ENCODE measurements at places on chromosomes 12 and 14.

DNA sequence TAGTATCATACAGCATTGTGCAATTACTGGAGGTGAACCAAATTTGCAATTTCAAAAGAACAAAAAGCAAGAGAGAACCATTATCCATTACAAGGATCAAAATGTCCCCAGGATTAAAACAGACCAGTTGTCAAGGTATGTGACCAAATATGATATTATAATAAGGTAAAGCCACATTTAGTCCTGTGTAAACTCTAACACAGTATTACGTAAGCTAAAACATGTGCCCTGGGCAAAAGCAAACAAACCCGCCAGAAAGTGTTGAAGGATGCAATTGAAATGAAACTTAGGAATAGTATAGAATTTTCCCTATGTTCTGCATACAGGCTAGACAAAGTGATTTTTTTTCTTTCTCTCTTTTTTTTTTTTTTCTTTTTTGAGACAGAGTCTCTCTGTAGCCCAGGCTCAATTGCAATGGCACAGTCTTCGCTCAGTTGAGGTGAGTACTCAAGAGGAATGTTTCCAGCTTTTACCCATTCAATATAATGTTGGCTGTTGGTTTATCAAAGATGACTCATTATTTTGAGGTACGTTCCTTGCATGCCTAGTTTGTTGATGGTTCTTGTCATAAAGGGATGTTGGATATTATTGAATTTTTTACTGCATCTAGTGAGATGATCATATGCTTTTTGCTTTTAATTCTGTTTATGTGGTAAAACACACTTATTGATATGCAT is 137.1 kb upstream of the FOXG1 start:
- no peak for DNase-seq

DNA sequence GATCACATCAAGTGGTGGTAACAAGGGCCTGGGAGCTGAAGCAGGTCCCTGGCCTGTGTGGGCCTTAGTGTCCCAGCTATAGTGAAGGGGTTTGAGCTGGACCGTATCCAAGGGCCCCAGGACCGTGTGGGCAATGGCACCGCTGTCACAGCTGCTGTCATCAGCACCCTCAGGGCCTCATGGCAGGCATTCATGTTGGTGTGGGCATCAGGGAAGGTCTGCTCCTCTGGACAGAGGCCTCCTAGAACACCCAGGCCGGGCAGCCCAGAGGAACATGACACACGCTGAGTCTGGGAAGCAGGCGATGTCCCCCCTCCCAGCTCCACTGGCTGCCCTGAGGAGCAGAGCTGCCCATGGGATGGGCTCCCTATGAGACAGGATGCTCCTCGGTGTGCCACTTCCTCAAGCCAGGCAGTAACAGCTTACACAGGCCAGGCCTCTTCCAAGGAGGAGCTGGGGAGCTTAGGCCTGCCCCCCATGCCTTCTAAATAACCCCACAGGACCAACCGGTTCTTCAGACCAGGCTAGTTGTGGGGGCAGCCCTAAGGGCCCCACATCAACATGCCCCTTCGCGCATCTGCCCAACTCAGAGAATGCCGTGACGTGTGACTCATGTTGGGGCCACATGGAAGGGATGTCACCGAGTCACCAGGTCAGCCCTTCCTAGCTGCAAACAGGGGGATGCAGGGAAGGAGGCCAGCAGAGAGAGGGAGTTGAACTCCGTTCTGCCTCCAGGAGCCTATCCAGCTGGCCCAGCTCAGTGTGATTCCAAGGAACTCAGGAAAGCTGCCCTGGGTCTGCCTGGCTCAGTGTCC is 80.4 kb downstream of the PITPNM2 start:
- DNase-seq = no peak

DNA sequence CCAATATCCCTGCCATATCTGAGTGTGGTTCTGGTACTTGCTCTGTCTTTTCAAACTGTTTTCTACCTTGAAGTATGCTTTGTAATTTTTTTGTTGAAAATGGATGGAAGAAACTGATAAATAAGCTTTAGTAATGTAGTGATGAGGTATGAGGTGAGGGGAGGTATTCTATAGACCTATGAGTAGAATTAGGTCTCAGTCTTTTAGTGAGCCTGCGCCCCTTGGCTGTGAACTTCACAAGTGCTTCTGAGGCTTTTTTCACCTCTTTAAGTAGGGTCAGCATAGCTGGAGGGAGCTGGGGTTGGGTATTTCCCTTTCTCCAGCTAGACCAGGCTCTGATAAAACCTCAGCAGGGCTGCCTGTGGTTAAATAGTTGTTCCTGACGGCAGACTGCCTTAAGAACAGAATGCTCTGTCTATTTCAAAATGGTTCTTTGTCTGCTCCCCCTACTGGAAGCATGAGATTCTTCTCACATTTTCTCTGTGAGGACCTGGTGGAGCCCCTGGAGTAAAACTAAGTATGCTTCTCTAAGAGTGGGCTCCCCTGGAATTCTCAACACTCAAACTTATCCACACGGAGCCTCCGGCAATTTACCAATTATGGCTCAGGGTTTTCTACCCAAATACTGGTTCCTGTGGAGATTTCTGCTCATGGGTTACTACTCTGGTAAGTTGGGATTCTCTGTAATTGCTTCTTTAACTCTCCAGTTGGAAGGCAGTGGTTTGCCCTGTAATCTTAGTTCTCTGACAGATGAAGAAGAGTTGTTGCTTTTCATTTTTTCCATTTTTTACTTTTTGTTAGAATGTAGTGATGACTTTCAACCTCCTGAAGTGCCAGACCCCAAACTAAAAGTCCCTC is 13.1 kb downstream of the KRT5 start:
- peak; percentile 65 for DNase-seq

GRCh38 chr14:56759094-56759493 is 51.2 kb downstream of the OTX2 start:
- no peak for DNase-seq

DNA sequence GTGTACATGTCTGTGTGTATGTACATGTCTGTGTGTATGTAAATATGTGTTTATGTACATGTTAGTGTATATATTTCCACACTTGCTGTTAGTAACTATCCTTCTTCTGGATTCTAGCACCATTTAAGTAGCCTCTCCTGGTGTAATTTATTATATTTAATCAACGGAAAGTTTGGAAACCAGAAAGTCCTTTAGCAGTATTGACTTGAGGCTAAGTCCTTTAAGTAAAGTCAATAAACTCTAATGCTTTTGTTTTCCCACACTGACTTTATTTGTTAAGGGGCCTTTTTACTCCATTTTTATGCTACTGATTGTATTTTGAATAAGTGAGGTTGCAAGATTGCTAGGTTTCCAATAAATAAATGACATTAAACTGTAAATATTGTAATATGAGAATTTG is 876.4 kb upstream of the SEL1L start:
- no peak for DNase-seq

DNA sequence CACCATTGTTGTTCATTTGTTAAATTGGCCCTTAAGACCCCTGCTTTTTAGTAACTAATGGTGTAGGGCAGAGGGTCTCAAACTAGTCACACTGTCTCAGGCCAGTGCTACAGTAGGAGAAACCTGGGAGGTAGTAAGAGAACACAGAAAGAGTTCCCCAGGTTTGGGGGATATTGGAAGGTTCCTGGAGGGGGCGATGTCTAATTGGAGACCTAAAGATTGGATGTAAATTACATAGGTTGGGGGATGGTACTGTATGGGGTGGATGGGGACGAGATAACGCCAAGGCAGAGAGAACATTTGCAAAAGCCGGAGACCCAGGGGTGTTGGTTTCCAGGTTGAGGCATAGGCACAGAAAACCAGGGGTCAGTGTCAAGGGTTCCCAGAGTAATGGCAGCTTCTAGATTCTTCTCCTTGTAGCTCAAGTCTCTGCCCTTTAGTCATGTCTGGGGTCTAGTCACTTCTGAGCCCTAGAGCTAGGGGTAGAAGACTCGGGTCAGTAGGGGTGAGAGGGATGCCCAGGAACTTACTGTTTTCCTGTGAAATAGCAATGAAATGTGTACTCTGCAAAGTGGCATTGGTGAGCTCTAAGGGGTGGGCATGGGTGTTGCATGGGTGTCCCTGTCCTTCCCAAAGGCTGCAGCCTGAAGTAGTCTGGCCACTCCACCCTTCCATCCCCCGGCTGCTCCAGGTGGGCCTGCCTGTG is 21.8 kb downstream of the PLEKHG3 start:
- DNase-seq = no peak

GRCh38 chr14:71478542-71478941 is 453.7 kb upstream of the RGS6 start:
- DNase-seq = no peak

GRCh38 chr14:82855912-82856391 is 1322.3 kb upstream of the SEL1L start:
- no peak for DNase-seq

DNA sequence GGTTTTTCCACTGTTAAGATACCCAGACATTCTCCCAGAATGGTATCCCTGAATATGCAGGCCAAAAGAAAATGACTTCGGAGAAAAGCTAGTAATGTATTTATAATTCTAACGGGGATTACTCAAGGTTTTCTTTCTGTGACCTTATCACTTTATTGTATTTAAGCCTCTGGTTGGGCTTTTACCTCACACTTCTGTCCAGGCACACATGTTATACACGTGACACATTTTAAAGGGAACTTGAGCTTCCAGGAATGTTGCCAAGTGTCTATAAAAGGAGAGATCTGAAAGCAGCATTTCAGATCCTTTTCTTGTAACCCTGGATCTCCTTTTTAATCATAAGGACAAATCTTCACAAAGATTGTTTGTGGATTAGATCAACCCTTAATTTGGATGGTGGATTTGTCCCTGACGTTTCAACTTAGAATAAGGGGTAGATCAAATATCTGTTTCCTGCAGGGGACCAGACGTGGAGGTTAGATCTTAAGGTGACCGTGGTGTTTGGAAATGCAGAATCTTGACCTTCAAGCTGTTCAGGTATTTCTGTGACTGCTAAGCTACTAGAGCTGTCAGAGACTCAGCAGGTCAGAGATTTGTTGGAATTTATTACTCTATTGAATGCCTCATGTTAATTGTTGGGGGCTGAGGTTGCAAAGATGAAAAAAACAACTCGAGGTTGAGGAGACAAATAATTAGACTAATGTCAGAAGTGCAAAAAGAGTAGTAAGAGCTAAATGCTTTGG is 1.5 kb downstream of the CIPC start:
- DNase-seq = no peak

DNA sequence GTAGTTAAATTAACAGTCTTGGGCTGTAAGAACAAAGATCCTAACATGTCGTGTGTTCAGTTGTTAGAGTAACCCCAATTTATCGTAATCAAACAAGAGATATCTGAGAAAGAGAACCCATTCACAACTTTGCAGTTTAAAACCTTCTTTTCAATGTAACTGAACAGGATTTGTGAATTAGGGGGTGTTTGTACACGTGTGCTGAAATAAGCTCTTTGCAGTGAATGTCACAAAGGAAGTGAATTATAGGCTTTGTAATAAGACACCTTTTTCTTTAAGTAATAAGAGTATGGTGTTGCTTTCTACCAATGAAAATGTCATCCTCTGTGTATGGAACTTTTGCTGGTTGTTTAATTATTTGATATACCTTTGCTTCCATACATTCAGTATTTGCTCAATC is 114.0 kb downstream of the ALX1 start:
- DNase-seq = no peak

DNA sequence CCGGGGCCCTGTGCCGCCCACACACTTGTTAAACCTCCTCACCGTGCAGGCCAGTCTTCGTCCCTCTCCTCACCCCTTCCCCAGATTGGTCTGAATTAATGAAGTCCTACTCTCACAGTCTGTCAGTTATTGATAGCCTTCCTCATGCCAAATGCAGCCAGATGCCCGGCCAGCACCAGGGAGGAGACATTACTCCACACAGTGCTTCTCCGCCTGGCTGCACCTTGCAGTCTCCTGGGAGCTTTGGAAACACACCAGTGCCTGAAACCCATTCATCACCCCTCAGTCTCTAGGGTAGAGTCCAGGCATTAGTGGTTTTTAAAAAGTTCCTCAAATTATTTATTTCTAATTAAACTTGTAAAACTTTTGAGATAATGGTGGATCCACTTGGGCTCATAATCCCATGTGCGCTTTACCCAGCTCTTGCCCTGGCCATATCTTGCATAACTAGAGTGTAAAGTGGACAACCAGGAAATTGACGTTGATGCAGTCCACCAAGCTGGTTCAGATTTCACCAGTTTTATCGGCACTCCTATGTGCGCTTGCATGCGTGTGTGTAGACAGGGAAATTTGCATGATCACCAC is 38.2 kb upstream of the TSPAN9 start:
- DNase-seq = no peak

DNA sequence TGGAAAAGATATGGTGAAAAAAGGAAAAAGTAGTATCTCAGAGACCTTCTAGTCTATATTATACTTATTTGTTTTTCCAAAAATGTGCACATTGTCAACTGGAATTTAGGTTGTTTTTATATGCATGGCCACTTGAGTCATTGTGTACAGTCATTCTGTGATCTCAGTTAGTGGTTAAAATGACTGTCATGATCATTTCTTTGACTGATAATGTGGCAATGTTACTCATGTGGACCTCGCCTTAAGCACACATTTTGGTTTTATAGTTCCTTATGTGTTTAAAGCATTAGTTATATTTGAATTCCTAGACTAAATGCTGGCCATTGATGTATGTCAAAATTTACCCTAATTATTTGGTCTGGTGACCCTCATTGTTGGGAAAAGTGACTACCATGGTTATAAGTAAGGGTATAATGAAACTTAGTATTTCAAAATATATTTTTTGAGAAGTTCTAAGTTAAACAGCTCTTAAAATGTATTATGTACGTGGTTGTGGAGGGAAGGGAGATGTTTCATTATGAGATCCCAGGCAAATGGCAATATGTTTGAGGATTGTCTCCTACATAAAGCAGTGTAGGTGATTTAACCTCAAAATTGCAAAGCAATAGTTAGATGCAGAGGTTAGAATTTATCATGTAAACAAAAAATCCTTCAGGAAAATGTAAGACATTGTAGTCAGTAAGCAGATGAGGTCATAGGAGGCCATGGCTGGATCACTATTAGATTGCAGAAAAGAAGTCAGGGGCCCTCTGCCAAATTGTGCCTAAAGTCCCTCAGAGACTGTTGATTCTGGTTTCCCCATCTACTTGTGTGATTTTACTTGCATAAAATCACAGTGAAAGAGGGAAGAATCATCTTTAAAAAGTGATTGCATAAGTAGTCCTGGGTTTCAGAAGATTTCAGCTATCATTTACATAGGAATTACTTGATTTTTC is 17.5 kb downstream of the PNMA1 start:
- DNase-seq = no peak

DNA sequence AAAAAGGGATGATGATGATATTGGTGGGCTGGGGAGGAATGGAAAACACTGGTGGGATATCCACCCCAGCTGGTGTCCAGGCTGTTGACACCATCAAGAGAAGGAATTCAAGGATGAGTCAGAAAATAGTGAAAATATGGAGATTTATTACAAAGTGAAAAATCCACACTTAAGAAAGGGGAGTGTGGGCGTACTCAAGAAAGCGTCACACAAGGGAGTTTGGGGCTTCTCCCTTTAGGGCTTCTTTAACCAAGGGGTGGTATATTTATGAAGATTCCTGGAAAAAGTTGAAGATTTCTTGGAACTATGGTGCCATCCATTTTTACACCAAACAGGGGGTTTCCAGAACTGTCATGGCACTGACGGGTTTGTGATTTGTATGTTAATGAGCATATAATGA is 63.1 kb upstream of the ARID2 start:
- no peak for DNase-seq

- peak; percentile 26 for DNase-seq
Measured at GRCh38 chr14:21846227-21846885, 172.7 kb upstream of the OR4E1 start.

- no peak for DNase-seq
Measured at GRCh38 chr14:104289507-104289906, 151.1 kb downstream of the KIF26A start.

- DNase-seq = no peak
Measured at GRCh38 chr12:83106873-83107272, 420.2 kb downstream of the TMTC2 start.
